Aorta (tissue), 5 donors: ENCODE measurements at places on chromosomes 4 and X.
A peak's percentile ranks its signal among the peaks of the same experiment; 100 is the strongest.

DNA sequence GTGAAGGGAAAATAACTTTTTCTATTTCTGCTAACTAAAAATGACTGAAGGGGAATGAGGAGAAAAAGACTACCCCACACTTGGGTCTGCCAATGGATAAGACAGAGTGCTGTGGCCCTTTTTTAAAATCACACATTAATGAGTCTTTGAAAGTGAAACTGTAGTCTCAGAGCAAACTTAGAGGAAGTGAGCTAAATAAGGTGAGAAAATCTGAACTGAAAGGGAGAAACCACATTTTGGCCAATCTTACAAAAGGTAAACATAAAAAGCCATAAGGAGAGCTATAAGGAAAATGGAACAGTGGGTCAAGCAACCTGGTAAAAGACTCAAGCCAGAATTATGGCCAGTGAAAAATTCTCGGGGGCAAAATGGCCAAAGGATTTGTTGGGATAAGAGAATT lies 755.1 kb upstream of the IGFBP7 start:
- H3K27ac ChIP-seq: no peak overlapping the region
- DNase-seq: no peak
- H3K27me3 ChIP-seq: no peaks in the 10 kb centered on the region
- no peak overlapping the region for H3K4me3 ChIP-seq
- no peaks in the 10 kb centered on the region for H3K36me3 ChIP-seq
- H3K4me1 ChIP-seq: no peaks in the 10 kb centered on the region

- H3K4me1 ChIP-seq: no peaks in the 10 kb centered on the region
- no peak overlapping the region for H3K27ac ChIP-seq
- H3K36me3 ChIP-seq: no peaks in the 10 kb centered on the region
- DNase-seq: no peak
Measured at GRCh38 chrX:129472116-129472515, 51.2 kb downstream of the SMARCA1 start.

- H3K36me3 ChIP-seq: peaks cover 3% of the 10 kb centered on the region
- no peak overlapping the region for H3K27ac ChIP-seq
- DNase-seq: no peak
- H3K4me3 ChIP-seq: no peak overlapping the region
- no peaks in the 10 kb centered on the region for H3K4me1 ChIP-seq
- no peaks in the 10 kb centered on the region for H3K27me3 ChIP-seq
Measured at GRCh38 chr4:15168759-15169158, 166.5 kb downstream of the CPEB2 start.

- H3K4me1 ChIP-seq: no peaks in the 10 kb centered on the region
- H3K4me3 ChIP-seq: no peak overlapping the region
- DNase-seq: no peak
- no peaks in the 10 kb centered on the region for H3K36me3 ChIP-seq
Measured at GRCh38 chr4:123547216-123548165, 150.9 kb downstream of the SPRY1 start.

DNA sequence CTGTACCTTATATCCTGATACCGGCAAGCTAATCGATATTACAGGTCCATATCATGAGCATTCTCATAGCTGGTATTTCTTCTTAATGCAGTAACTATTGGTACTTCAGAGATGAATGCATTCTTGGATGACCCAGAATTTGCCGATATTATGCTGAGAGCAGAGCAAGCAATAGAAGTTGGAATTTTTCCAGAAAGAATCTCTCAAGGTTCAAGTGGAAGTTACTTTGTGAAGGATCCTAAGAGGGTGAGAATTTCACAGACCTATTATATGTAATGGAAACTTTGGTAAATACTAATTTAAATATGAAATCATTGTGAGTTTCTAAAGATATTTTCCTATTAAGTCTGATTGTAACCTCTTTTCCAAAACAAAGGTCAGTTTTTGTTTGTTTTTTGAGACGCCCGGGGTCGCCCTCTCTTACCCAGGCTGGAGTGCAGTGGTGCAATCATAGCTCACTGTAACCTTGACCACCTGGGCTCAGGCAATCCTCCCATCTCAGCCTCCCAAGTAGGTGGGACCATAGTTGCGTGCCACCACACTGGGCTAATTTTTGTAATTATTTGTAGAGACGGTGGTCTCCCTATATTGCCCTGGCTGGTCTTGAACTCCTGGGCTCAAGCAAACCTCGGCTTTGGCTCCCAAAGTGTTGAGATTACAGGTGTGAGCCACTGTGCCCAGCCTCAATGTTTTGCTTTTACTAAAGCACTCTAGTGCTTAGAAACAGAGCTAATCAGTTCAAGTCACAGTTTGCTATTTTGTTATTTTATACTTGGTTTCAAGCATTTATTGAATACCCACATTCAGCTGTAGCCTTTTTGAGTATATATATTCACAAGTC lies 18.6 kb downstream of the PI4K2B start:
- no peak overlapping the region for H3K4me3 ChIP-seq
- H3K27me3 ChIP-seq: no peaks in the 10 kb centered on the region
- H3K4me1 ChIP-seq: no peaks in the 10 kb centered on the region
- DNase-seq: no peak
- no peak overlapping the region for H3K27ac ChIP-seq

DNA sequence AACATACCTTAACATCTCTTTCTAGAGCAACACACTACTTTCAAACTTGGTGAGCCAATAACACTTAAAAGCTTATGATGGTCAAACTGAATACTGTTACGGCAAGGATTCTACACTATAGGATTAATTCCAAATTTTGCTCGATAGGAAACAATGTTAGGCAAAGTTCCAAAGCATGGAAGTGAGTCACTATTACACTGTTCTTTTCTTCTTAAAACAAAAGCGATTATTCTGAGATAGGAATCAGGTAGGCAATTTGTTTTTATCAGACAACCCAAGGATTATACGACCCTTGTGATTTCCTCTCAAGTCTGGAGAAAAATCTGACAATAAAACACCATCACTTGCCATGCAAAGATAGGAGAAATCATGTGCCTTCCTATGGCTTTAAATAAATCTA lies 81.5 kb downstream of the HUWE1 start:
- no peaks in the 10 kb centered on the region for H3K4me1 ChIP-seq
- H3K4me3 ChIP-seq: no peak overlapping the region
- peaks cover 2% of the 10 kb centered on the region for H3K36me3 ChIP-seq
- DNase-seq: no peak
- H3K27ac ChIP-seq: no peak overlapping the region
- no peaks in the 10 kb centered on the region for H3K27me3 ChIP-seq

DNA sequence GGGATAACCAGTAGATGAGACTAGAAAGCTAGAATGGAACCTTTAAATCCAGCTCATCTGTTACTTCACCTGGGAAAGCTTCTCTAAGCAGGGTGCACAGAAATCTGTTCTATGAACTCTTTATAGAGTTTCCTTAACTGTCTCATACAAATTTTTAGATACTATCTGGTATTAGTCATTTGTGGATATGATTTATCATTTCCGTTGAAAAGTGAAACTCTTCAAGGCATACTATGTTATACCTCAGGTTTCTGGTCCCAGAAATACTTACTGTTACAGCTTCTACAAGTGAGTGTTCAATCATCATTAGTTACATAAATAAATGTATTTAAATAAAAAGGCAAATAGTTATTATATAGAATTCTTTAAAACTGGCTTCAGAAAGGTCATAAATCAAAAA lies 298.3 kb upstream of the AGA start:
- H3K4me1 ChIP-seq: no peaks in the 10 kb centered on the region
- DNase-seq: no peak
- no peak overlapping the region for H3K4me3 ChIP-seq
- H3K27ac ChIP-seq: no peak overlapping the region
- no peaks in the 10 kb centered on the region for H3K27me3 ChIP-seq

- no peak overlapping the region for H3K4me3 ChIP-seq
- no peaks in the 10 kb centered on the region for H3K36me3 ChIP-seq
- peak; percentile 66 for DNase-seq
Measured at GRCh38 chrX:38817004-38817703, 15.9 kb downstream of the MID1IP1 start.

GRCh38 chrX:15804563-15804962 lies 14.3 kb downstream of the ZRSR2 start:
- no peak overlapping the region for H3K27ac ChIP-seq
- no peaks in the 10 kb centered on the region for H3K27me3 ChIP-seq
- no peaks in the 10 kb centered on the region for H3K36me3 ChIP-seq

DNA sequence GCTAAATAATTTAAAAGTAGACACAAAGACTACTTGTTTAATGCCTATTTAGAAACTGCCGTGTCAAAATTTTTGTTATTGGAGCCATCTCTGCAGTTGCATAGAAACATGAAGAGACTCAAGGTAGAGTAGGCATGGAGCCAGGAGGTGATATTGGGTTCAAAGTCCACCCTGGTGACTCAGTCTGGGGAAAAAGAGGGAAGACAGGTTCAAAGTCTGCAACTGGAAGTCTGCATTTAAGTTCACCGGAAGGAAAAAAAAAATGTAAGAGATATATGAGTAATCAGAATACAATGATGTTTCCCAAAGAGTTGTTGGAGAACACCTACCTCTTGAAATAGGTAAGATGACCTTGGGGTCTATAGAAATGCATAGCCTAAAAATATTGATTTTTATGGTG lies 67.4 kb upstream of the QRFPR start:
- H3K27ac ChIP-seq: no peak overlapping the region
- no peaks in the 10 kb centered on the region for H3K4me1 ChIP-seq
- no peak for DNase-seq
- H3K36me3 ChIP-seq: no peaks in the 10 kb centered on the region
- H3K4me3 ChIP-seq: no peak overlapping the region

- no peak for DNase-seq
- no peak overlapping the region for H3K27ac ChIP-seq
- H3K27me3 ChIP-seq: no peaks in the 10 kb centered on the region
- H3K36me3 ChIP-seq: no peaks in the 10 kb centered on the region
- no peak overlapping the region for H3K4me3 ChIP-seq
Measured at GRCh38 chrX:15956681-15957080, 102.1 kb upstream of the AP1S2 start.

GRCh38 chr4:181688872-181689271 lies 554.3 kb upstream of the TENM3 start:
- no peaks in the 10 kb centered on the region for H3K27me3 ChIP-seq
- no peaks in the 10 kb centered on the region for H3K36me3 ChIP-seq
- no peak overlapping the region for H3K4me3 ChIP-seq
- H3K27ac ChIP-seq: no peak overlapping the region
- no peak for DNase-seq
- no peaks in the 10 kb centered on the region for H3K4me1 ChIP-seq

GRCh38 chr4:73221734-73222133 lies 36.9 kb downstream of the ANKRD17 start:
- H3K27ac ChIP-seq: peak overlapping the region; percentile 33
- H3K27me3 ChIP-seq: no peaks in the 10 kb centered on the region
- H3K4me1 ChIP-seq: no peaks in the 10 kb centered on the region
- DNase-seq: no peak
- H3K36me3 ChIP-seq: no peaks in the 10 kb centered on the region

GRCh38 chr4:187357821-187358220 lies 634.2 kb upstream of the FAT1 start:
- H3K4me3 ChIP-seq: no peak overlapping the region
- no peaks in the 10 kb centered on the region for H3K36me3 ChIP-seq
- DNase-seq: no peak
- H3K4me1 ChIP-seq: no peaks in the 10 kb centered on the region
- no peaks in the 10 kb centered on the region for H3K27me3 ChIP-seq
- no peak overlapping the region for H3K27ac ChIP-seq

GRCh38 chrX:116142976-116143375 lies 27.6 kb upstream of the AGTR2 start:
- no peaks in the 10 kb centered on the region for H3K36me3 ChIP-seq
- DNase-seq: no peak
- no peak overlapping the region for H3K4me3 ChIP-seq

- DNase-seq: no peak
- no peaks in the 10 kb centered on the region for H3K27me3 ChIP-seq
- H3K4me1 ChIP-seq: no peaks in the 10 kb centered on the region
Measured at GRCh38 chr4:81353861-81354260, 117.8 kb downstream of the RASGEF1B start.

GRCh38 chr4:41134581-41134980 lies 79.8 kb downstream of the APBB2 start:
- H3K27me3 ChIP-seq: no peaks in the 10 kb centered on the region
- no peak overlapping the region for H3K27ac ChIP-seq
- peaks cover 5% of the 10 kb centered on the region for H3K4me1 ChIP-seq

GRCh38 chr4:6674500-6675149 lies 19.1 kb upstream of the S100P start:
- no peaks in the 10 kb centered on the region for H3K36me3 ChIP-seq
- DNase-seq: no peak
- no peaks in the 10 kb centered on the region for H3K27me3 ChIP-seq

DNA sequence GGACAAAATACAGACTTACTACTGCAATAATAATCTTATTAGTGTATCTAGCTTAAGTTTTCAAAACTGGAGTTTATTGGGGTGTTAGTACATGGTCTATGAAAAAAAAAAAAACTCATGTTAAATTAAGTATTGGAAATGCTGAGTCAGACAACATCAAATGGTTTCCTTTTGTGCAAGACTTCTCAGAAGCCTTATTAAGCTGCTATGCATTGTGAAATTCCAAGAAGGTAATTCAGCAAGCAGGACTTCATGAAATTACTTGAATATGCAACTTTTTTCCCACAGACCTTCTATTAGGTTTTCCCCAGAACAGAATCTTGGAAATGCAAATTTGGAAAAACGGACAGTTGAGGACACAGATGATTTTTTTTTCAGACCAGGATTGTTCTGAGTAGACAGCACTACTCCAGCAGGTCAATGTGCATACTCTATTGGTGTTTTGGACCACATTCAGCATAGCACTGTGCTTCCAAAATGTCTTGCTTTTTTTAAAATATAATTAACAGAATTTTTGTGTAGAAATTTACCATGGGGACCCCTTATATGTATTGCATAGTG lies 568.8 kb upstream of the TENM3 start:
- H3K4me3 ChIP-seq: no peak overlapping the region
- no peak for DNase-seq
- H3K4me1 ChIP-seq: no peaks in the 10 kb centered on the region
- H3K36me3 ChIP-seq: no peaks in the 10 kb centered on the region
- no peaks in the 10 kb centered on the region for H3K27me3 ChIP-seq

DNA sequence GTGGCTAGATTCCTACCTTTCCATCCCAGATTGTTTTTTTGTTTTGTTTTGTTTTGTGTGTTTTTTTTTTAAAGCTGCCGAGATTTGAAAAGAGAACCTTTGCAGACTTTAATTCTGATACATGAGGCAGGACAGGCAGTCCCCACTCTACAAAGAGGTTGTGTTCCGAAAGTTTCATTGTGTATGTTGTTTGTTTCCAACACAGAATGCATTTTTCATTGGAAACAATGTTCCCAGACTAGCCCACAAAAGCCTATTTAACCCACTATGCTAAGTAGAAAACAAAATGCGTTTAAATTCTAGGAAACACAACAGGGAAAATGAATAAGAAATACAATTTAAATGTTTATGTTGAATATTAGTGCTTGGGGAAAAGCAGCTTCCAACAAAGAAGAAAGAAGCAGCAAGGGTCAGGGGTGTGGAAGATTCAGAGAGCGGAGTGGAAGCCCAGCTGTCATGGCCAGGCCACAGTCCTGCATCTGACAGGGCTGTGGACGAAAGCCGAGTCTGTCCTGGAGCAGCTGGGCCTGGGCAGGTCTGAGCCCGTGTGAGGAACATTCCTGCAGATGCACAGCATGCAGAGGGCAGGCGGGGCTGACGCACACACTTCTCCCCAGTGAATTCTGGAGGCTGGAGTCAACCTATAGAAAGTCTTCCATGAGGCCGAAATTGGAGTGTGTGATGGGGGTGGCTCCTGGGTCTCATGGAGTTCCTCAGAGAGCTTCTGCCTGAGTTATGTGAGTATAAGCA lies 12.4 kb upstream of the SETD7 start:
- H3K36me3 ChIP-seq: no peaks in the 10 kb centered on the region
- no peak for DNase-seq
- no peaks in the 10 kb centered on the region for H3K27me3 ChIP-seq
- H3K4me3 ChIP-seq: no peak overlapping the region
- no peak overlapping the region for H3K27ac ChIP-seq
- no peaks in the 10 kb centered on the region for H3K4me1 ChIP-seq
